ENCODE measurements at places on chromosomes 7 and 10.

DNA sequence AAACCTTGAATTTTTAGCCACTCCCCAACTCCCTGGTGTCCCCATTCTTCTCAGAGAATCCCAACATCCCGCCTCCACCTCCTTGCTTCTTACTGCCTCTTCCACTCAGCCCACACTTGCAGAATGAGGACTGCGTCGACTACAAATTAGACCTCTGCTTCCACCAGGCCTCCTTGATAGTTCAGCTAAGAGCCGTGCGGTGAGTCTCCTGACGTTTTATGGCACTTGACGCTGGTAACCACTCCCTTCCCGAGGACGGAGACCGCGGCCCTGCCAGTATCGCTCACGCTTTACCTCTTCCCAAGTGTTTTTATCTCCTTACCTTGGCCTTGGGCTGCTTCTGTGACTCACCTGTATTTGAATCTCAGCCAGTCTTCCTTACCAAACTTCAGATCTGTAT is 31.1 kb downstream of the RBM17 start:
- no peak for DNase-seq

DNA sequence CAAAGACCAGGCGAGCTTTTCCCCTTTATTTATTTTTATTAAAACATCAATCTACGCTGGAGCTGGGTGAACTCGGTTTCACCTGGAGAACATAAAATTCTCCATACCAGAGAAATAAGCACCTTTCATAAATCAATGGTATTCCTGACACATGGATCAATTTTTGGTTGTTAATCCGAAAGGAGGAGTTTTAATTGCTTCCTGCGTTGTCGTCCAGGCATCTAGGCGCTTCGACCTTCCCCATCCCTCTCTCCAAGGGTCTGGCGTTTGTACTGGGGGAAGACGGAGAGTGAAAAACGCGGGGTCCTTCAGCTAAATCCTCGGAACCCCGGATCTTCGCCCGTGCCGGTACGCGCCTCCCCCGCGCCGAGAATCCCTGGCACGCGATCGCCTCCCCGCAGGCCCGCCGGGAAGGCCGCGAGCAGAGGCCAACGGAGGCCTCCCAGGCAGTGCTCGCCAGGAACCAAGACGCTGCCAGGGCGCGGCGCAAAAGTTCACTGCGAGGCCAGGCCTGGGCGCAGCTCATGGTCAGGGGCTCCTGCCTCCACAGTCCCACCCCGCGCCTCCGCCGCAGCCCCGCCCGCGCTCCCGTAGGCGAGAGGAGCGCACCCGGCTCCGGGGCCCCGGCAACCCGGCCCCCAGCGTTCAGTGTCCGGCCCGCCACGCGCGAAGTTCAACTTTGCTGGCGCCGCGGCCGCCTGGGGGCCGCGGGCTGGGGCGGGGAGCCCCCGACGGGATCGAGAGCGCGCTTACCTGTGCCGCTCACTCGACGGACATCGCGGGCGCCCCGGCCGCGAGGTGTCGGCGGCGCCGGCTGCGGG is 8.3 kb upstream of the EBF3 start:
- DNase-seq = no peak

GRCh38 chr7:91151916-91152315 is 112.3 kb upstream of the FZD1 start:
- DNase-seq = no peak

DNA sequence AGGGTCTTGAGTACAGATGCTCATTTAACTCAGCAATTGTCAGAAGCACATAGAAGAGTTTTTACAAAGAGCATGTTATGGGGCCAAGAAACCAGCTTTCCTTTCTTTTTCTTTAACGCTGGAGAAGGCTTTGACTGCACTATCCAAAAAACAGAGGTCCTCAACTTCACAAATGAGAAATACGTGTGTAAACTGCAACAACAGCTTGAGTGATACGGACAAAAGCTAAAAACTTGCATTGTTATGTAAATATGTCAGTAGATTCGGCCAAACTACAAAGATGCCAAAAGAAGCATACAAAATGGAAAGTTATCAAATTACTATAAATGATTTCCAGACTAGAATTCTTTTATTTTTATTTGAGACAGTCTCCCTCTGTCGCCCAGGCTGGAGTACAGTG is 62.4 kb upstream of the C10orf90 start:
- no peak for DNase-seq

GRCh38 chr7:22351329-22351692 is 5.6 kb downstream of the RAPGEF5 start:
- no peak for DNase-seq

DNA sequence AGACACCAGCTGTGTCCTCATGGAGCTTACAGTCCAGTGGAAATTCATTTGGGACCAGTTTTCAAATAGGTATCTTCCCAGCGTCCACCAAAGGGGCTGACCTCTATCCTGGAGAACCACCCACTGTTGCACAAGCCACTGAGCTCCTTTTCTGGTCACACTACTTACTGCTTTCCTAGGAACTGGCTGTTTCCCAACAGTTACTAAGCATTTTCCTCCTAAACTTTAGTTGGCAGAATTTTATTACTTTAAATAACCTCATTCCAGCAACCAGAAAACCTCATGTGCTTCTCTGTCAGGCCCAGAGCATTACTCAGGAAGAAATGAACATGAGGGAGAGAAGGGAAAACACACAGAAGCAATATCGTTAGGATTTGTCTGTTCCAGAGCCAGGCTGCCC is 183.1 kb downstream of the GPAM start:
- DNase-seq = no peak
